ENCODE measurements at places on chromosomes 1 and 21.

DNA sequence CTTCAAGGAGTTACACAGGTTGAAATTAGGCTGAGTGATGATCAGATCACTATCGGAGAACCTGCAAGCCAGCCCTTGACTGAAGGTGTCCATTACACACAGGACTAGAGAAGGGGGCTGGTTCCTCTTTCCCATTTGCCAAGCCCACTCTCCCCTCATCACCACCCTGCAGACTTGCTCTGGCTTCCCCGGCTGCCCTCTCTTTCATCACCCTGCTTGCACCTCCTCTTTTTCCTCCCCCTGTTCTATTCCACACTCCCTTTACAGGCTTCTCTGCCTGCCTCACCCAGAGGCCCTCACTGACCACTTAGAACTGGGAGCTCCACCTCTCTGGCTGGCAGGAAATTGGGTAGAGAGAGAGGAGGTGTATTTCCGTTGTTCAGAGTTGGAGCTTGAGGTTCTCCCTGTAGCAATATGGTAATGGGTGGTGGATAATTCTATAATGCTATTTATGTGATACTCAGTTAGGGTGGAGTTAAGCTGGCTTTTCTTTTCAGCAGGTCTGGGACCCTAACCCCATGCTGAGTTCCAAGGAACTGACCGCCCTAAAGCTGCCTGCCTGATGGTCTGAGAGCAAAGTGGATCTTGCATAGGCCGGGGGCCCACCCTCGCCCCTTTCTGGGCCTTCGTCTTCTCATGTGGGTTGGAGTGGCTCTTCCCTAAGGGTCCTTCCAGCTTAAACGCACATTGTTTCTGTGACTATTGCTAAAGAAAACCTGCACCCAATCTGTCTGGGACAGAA lies 111.8 kb upstream of the ADAR start:
- DNase-seq = no peak

GRCh38 chr1:2031546-2032540 lies 12.7 kb downstream of the GABRD start:
- no peak for DNase-seq

DNA sequence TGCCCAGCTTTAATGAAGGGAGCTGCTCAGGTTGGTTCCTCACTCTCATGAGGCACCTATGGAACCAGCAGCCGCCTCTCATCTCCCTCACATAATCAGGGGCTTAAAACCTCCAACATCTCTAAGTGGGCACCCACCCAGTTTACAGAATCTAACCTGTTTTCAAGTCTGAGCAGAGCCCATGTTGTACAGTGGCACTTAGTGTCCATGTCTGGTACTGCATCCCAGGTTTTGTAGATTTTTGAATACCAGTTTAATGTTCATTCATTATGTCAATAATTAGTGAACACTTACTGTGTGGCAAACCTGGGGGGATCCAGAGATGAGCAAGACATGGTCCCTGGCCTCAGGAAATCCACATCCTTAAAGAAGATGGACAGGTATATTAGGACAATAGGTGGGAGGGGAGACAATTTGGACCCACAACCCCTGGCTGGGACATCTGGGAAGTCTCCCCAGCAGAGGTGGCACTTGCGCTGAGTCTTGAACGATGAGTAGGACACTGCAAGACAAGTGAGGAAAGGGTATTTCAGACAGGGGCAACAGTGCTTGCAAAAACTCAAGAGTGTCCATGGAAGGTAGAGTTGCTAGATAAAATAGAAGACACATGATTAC lies 83.3 kb downstream of the LACTBL1 start:
- no peak for DNase-seq

GRCh38 chr1:36016686-36017085 lies 67.2 kb upstream of the TEKT2 start:
- DNase-seq = no peak

- DNase-seq = no peak
Measured at GRCh38 chr1:214621236-214621635, 18.2 kb downstream of the CENPF start.

DNA sequence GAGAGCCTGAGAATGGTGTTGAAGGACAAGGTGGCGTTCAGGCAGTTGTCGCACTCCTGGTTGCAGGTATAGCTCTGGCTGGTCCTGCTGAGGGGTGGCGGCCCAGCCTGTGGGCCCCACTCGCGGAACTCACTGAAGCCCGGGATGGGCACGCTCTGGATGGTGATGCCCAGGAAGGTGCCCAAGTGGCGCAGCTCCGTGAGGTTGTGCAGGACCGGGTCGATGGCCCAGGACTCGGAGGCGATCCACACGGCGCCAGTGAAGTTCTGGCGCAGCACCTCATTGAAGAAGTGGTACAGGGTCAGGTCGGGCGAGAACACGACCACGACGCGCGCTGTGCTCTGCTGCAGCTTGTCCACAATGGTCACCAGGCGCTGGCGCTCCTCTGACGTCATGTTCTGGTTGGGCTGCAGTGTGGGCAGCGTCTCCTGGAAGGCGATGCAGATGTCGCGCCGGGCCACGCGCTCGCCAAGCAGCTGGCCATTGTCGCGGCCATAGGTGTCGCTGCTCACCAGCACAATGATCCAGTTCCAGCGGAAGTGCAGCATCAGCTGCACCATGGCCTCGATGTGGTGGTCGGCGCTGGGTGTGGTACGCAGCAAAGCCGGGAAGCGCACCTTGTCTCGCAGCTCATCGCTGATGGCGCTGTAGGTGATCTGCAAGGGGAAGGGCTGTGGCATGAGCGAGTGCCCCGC lies 5.0 kb downstream of the TAS1R2 start:
- no peak for DNase-seq

- DNase-seq = no peak
Measured at GRCh38 chr1:56644919-56645676, at the start of gene PRKAA2. Gene PRKAA2 (plus strand): TSS chr1:56645314. CDS start chr1:56645388, 74 bp downstream.

DNA sequence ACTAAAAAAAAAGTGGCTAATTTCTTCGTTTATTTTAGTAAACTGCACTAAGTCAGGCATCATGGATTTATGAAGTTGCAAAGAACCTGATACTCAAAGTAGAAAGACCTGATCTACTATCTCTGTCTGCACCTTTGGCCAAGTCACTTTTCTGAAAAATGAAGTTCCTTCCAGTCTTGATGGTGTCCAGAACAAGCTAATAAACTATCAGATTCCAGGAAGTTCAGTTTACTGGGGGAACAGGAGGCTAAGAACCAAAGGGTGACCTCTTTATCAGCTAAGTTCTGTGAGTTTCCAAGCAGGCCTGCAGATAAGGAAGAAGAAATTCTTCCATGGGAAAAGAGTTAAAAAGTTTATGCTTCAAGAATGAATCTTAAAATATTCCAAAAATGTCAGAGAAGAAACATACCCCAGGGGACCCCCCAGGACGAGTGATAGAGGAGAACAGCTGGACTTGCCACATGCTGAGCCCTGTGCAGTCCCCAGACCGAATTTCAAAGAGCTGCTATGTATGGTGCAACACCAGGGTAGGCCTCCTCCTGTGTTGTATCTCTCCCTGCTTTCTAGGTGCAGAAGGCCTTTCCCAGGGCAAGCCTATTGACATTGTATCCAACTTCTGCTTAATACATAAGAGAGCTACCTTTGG lies 72.8 kb upstream of the FGGY start:
- no peak for DNase-seq

DNA sequence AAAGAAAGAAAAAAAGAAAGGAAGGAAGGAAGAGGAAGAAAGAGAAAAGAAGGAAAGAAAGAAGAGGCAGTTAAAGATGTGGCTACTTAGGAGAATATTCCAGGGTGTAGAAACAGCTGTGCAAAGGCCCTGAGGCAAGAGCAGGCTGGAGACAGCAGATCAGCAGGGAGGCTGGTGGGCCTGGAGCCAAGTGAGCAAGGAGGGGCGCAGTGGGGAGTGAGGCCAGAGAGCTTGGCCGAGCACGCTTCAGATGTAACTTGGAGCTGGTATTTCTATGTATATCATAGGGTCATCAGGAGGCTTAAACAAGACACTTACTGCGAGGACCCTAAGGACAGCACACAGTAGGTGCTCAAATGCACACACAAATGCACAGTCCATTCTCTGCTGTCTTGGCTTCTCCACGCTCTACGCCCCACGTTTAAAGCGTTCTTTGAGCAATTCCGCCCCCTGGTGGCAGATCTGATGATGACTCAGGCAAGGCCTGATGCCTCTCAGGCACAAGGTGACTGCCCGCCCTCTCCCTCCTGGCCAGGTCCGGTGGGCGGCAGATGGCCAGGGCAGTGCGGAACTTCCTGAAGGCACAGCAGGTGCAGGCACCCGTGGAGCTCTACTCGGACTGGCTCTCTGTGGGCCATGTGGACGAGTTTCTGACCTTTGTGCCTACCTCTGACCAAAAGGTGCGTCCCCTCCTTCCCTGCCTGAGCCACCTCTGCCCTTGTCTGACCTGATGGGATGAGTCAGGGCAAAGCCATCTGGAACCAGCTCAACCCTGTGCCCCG lies 11.9 kb upstream of the PADI3 start:
- DNase-seq = peak; percentile 68

DNA sequence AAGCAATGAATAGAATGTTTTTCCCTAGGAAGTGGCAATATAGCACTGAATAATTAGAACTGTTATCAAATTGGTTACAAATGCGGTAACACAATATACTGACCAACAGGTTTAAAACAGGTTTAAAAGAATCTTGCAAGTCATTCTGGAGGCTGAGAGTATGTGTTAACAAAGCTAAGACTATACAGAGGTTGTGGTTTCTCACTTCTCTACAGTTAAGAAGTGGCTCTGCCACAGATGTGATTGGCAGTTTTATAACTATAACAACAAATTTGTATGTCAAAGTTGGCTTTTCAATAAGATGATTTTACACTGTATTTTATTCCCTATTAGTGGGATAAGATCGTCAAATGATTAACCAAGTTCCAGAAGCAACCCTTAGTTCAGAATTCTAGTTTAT lies 7.1 kb downstream of the ANGEL2 start:
- no peak for DNase-seq

GRCh38 chr1:8217011-8217711 lies 100.8 kb upstream of the SLC45A1 start:
- peak; percentile 8 for DNase-seq

DNA sequence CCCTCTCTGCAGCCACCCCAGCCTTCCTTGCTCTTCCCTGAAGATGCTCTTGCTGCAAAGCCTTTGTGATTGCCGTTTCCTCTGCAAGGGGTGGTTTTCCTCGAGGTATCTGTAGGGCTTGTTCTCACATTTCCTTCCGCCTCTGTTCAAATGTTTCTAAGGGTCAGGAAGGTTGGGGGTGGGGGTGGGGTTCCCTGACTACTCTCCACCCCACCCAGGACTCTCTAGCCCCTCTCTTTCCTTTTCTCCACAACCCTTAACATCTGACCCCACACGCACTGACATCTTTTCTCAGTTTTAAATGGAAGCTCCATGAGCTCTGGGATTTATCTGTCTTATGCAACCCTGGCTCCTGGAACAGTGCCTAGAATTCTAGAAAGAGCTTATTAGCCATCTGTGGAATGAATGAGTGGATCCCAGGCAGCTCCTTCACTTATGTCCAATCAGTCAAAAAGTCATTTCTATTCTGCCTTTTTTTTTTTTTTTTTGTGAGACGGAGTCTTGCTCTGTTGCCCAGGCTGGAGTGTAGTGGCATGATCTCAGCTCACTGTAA lies 27.3 kb upstream of the ZNF362 start:
- DNase-seq = no peak

DNA sequence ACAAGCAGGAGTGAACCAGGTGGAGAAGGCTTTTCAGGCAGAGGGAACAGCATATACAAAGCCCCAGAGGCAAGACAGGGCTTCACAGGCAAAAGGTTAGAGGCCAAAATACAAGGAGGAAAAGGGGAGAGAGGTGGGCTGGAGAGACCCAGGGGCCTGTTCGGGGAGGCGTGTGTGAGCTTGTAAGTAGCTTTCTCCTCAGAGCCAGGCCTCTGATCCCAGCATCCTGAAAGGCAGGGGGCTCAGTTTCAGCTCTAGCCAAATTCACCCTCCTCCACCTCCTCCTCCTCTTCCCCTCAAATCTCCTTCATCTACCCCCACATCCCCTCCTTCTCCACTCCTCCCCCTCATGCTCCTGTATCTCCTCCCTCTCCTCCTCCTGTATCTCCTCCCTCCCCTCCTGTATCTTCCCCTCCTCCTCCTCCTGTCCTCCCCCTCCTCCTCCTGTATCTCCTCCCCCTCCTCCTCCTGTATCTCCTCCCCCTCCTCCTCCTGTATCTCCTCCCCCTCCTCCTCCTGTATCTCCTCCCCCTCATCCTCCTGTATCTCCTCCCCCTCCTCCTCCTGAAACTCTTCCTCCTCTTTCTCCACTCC lies 148.6 kb downstream of the ST6GALNAC5 start:
- no peak for DNase-seq

DNA sequence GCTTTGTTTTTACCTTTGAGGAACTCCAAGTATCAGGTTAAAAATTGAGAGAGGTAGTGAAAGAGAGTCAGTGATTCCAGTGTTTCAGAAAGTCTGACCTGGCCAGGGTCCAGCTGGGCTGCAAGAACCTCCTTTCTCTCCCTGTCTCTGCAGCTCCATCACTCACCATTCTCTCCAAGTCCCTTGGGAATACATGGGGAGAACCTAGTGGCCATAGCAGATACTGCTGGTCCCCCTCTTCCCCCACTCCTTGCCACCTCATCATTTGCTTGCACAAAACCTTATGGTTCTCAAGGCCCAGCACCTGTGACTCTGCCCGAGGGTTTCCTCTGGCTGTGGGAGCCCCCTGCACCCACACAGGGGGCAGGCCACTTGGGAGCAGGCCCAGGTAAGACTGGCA lies 279.5 kb downstream of the KIF26B start:
- DNase-seq = no peak

DNA sequence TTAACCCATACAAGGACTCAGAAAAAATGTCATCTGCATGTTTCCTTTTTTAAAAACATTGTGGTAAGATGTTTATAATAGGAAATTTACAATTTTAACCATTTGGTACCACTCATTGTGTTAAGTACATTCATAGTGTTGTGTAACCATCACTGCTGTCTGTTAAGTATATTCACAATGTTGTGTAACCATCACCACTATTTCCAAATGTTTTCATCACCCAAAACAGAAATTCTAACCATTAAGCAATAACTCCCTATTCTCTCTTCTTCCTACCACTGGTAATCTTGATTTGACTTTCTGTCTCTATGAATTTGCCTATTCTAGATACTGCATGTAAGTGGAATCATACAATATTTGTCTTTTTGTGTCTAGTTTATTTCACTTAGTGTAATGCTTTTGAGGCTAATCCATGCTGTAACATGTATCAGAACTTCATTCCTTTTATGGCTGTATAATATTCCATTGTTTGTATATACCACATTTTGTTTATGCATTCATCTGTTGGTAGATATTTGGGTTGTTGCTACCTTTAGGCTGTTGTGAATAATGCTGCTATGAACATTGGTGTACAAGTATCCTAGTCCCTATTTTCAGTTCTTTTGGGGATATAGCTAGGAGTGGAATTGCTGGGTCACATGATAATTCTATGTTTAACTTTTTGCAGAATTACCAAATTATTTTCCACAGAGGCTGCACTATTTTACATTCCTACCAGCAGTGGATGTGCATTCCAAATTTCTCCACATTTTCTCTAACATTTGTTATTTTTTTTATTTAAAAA lies 14.1 kb downstream of the HIPK1 start:
- DNase-seq = no peak

- no peak for DNase-seq
Measured at GRCh38 chr1:185600641-185601040, 133.6 kb upstream of the HMCN1 start.

Measured in stimulated activated CD4-positive, alpha-beta T cell treated with anti-CD3 and anti-CD28 coated beads, TNF-alpha, amount 100 ng/mL, for 1 hour (primary cell).